Activated naive CD4-positive, alpha-beta T cell (primary cell): ENCODE measurements at places on chromosomes 7 and 10.

- no peak for DNase-seq
These were observed 67.4 kb downstream of the ZNF438 start for GRCh38 chr10:30963992-30964930.

DNA sequence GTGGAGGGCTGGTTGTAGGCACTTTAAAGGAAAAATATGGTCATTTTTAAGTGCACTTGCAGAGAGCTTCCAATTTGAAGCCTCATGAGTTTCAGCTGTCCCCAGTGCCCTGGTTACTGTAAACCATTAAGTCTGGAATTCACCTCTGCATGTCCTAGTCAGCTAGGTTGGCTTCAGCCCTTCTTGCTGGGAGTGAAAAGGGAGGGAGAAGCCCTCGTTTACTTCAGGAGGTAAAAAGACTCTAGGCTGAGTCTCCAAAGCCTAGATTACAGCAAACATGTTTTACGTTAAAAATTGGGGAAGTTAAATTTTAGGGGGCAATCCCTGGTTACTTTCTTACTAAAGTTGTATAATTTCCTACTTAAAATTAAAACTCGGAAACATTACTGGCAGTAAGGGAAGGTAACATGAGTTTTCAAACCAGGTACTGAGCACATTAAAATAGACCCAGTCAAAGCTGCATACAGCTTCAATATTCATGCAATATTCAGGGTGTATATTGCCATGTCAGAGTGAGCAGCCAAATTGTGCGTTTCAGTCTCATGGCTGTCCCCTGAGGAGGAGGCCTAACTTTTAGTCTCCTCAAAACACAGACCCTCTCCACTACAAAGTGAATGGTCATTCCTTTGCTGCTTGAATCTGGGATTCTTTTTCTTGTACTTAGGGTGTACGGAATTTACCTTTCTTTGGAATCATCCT is 156.7 kb downstream of the PRKG1 start:
- DNase-seq: no peak

GRCh38 chr10:133264461-133264860 is 12.2 kb downstream of the ADAM8 start:
- peak; percentile 40 for DNase-seq

DNA sequence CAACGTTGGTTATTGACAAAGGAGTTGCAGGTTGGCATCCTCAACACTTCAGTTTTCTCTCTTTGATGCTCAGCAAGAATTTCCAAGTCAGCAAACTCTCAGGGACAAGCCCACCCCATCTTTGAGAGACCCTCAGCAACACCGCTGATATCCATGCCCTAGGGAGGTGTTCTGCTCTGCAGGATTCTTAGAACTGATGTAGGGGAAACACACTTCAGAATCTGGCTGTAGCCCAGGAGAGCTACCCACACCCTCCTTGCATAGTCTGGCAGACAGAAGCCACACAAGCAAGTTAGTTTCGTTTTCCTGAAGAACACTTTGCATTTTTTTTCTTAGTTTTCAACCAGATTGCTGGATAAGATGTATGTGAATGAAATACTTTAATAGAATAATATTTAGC is 822 bp downstream of the SAMD9L start:
- DNase-seq: peak; percentile 9

GRCh38 chr10:12597788-12598765 is 248.7 kb downstream of the CAMK1D start:
- no peak for DNase-seq

DNA sequence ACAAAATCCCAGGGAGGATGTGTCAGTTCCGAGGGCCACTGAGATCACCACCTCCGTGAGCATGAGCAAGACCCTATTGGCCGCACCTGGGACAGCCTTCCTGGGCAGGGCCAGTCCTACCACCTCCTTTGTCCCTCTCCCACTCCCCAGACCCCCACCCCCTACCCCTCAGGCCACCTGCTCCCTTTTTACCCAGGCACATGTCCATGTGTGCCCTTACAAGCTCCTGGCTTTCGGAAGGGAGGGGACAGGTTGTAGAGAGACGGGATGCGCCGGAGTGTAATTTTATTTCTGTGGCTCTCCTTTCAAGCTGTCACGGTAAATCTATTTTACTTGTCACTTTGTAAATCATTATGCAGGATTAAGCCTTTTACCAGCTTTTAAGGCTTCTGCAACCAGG is 20.9 kb downstream of the ZMIZ1 start:
- DNase-seq: no peak

DNA sequence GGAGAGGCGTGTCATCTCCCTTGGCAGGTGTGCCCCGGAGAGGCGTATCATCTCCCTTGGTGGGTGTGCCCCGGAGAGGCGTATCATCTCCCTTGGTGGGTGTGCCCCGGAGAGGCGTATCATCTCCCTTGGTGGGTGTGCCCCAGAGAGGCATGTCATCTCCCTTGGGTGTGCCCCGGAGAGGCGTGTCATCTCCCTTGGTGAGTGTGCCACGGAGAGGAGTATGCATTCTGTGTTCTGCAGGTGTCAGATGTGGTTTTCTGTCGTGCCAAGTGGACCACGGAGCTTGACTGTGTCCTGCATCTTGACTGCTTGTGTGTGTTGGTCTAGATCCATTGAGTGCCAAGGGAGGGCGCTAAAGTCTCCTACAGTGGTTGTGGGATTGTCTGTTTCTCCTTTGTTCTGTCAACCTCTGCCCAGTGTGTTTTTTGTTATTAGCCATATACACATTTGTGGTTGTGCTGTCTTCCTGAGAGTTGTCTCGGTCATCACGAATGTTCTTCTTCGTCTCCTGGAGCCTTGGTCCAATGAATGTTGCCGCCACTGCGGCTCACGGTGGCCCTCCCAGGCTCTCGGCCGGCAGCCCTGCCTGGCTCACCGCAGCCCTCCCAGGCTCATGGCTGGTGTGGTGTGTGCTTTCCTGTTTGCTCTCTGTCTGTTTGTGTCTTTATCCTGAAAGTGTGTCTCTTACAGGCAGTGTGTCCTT is 96.8 kb downstream of the INPP5A start:
- no peak for DNase-seq

DNA sequence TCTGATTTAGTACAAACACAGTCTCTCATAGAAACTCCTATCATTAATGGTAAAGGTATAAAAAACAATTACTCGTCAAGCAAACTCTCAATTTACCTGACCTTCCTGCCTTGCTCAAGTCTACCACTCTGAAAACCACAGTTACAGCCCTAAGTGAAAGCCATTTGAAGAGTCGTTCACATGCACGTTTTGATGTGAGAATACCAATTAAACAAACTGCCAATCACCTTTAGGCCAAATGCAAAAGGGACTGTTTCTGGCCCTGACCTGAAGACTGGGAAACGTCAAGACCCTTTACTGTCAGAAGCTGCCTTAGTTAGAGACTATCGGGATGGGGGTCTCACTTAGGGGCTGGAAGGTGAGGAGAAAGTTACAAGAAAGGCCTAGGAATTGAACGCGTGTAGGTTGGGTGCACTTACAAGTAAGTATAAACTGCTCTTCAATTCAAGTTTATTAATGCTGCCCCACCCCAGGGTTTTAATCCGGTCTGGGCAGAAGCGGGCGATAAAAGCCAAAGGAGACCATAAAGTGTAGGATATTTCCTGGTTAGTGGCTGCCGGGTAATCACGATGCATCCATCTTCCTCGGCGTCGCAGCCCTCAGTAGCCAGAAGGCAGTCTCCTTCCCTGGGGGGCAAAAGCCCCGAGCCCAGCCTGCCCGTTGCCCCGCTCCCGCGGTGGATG is 935 bp downstream of the TM9SF3 start:
- peak; percentile 7 for DNase-seq

- DNase-seq: no peak
These were observed 16.5 kb upstream of the DDIT4 start for GRCh38 chr10:72257051-72257892.

GRCh38 chr10:73814896-73815718 is 3.7 kb upstream of the NDST2 start:
- DNase-seq: no peak

- DNase-seq: no peak
These were observed 18.4 kb downstream of the C7orf57 start for GRCh38 chr7:48053736-48054135.

- DNase-seq: no peak
These were observed 28.0 kb downstream of the TMEM270 start for GRCh38 chr7:73888959-73889358.

- DNase-seq: no peak
These were observed 5.7 kb downstream of the TNS3 start for GRCh38 chr7:47576031-47576865.

GRCh38 chr10:20768843-20769242 is 128.3 kb downstream of the NEBL start:
- DNase-seq: no peak

GRCh38 chr10:404991-405390 is 269.7 kb downstream of the ZMYND11 start:
- DNase-seq: no peak

DNA sequence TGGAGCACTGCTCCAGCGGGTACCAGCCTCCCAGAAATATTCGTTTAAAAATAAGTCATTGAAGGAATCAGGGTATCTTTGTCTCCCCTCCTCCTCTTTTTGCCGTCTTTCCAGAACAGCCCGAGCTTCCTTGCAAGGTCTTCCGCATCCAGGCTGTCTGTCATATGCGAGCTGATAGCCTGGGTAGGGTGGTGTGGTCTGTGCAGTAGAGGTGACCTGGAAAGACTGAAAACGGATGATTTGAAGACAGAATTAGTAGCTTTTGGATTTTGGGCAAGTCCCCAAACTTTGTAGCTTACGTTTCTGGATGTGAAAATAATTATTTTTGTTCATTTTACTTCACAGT is 480 bp downstream of the VPS50 start:
- no peak for DNase-seq

- no peak for DNase-seq
These were observed 113.1 kb downstream of the RNF32 start for GRCh38 chr7:156753630-156754029.

DNA sequence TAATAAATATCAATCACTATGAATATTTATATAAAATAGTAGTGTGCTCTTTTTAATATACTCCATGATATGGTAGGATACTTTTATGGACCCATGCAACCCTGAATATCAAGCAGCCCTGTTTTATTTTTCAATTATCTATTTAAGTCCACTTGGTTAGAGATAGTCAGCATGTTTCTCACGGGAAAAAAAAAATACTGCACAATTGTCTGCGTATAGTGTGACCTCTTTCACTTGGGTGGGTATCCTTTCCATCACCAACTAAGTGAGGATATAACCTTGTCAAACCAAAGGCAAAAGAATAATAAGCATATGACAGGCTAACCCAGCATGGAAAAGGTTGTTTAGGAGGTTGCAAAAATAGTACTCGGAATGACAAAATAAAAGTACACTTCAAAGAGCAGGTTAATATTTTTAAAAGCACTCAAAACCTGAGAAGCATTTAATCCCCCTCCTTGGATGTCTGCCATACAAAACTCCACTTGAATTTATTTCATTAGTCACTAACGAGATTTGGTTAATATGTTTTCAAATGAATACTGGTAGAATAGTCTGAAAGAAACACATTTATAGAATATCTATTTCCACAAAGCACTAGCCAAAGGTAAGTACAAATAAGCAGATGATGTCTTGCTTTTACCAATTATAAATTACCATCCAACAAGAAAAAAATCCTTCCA is 76.5 kb downstream of the IMMP2L start:
- no peak for DNase-seq
